ENCODE measurements at places on chromosomes 5 and 9. TPM values are rescaled to one million over a fixed set of nuclear protein-coding genes. Genes with fewer than 3 reads are reported as not detected.

TUSC1 gene
- total RNA-seq, result 4.4 TPM

NR3C1 gene
- total RNA-seq, result 52.6 TPM

DEPDC1B gene
- 22.2 TPM for total RNA-seq

TNPO1 gene
- total RNA-seq, result 169 TPM

RASGRF2 gene
- 4.7 TPM for total RNA-seq

CRHBP gene
- 0.10 TPM for total RNA-seq

WASHC1 gene
- total RNA-seq, result 9.8 TPM

CARTPT gene
- not detected for total RNA-seq

TMEM174 gene
- total RNA-seq, result not detected

GGTA1 gene
- not detected for total RNA-seq

ZNF483 gene
- total RNA-seq, result 4.8 TPM

DNA sequence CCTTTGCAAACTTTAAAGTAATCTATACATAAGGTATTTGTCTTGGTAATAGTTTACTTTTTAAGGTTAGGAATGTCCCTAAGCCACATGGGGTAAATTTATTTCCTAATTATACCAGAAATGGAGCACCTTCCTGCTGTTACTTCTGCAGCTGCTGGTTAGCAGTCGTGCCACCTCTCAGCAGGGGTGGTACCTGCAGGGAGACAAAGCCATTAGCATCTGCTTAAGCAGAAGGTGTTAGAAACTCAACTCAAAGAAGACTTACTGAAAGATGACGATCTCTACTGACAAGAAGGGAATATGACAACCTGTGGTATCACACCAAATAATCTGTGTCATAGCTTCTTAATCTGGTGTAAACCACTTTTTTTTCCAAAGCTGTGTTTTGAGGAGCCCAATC lies 173.7 kb downstream of the BRINP1 start:
- no peaks in the 10 kb centered on the region for H3K4me1 ChIP-seq
- DNase-seq, result no peak
- H3K36me3 ChIP-seq, result no peaks in the 10 kb centered on the region
- H3K4me3 ChIP-seq, result no peak overlapping the region

GRCh38 chr9:125931211-125931610 lies 184.0 kb downstream of the PBX3 start:
- no peaks in the 10 kb centered on the region for H3K27me3 ChIP-seq
- no peak overlapping the region for H3K27ac ChIP-seq
- H3K36me3 ChIP-seq, result peaks cover 2% of the 10 kb centered on the region
- no peaks in the 10 kb centered on the region for H3K4me1 ChIP-seq
- DNase-seq, result no peak
- H3K4me3 ChIP-seq, result no peak overlapping the region

- H3K4me3 ChIP-seq, result no peak overlapping the region
- H3K36me3 ChIP-seq, result no peaks in the 10 kb centered on the region
- no peak for DNase-seq
- no peak overlapping the region for H3K27ac ChIP-seq
Measured at GRCh38 chr5:39201781-39202596, 17.4 kb downstream of the FYB1 start.

GRCh38 chr5:5650242-5650641 lies 227.8 kb downstream of the ICE1 start:
- no peaks in the 10 kb centered on the region for H3K36me3 ChIP-seq
- DNase-seq, result no peak
- H3K27ac ChIP-seq, result no peak overlapping the region
- no peak overlapping the region for H3K4me3 ChIP-seq
- H3K27me3 ChIP-seq, result no peaks in the 10 kb centered on the region

- no peak overlapping the region for H3K27ac ChIP-seq
- H3K4me3 ChIP-seq, result no peak overlapping the region
- no peak for DNase-seq
- H3K27me3 ChIP-seq, result peaks cover 10% of the 10 kb centered on the region
- no peaks in the 10 kb centered on the region for H3K4me1 ChIP-seq
Measured at GRCh38 chr5:1194378-1194777, 7.0 kb upstream of the SLC6A19 start.

DNA sequence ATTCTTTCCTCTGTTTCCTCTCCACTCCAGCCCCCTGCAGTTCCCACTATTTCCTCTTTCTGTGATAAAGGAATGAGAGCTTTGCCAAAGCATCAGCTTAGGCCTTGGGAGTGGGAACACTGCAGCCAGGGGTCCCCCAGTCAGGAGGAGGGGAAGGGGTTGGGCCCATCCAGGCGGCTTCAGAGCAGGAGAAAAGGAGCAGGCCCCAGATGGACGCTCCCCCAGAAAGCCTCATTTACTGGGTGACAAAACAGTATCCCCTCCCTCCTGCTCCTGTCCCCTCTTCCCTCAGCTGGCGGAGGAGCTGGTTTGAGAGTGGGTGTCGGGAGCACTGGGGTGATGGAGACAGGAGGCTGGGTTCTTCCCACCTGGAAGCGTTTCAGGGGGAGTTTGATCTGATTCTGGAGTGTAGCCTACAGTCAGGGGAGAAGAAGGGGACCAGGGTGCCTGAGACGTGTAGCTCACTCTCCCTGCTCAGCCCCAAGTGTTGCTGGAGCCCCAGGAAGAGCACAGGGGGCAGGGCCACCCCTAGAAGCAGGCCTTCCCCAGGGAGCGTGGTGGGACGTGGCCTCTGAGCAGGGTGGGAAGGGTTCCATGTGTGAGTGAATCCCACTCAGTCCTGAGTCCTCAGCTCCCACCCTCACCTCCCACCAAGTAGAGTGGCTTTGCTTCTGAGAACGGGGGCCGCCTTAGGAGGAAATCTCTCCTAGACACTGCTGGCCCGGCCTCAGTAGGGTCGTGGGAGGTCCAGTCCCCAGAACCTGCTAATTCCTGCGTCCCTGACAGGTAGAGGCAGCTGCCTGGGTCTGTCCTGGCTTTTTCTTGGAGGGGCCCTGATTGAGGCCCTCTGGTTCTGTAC lies 173.1 kb downstream of the CACNA1B start:
- DNase-seq, result no peak
- H3K36me3 ChIP-seq, result no peaks in the 10 kb centered on the region
- no peak overlapping the region for H3K27ac ChIP-seq

- H3K4me1 ChIP-seq, result no peaks in the 10 kb centered on the region
- H3K4me3 ChIP-seq, result no peak overlapping the region
- no peak for DNase-seq
- no peak overlapping the region for H3K27ac ChIP-seq
Measured at GRCh38 chr5:147954971-147955370, 48.6 kb upstream of the C5orf46 start.

DNA sequence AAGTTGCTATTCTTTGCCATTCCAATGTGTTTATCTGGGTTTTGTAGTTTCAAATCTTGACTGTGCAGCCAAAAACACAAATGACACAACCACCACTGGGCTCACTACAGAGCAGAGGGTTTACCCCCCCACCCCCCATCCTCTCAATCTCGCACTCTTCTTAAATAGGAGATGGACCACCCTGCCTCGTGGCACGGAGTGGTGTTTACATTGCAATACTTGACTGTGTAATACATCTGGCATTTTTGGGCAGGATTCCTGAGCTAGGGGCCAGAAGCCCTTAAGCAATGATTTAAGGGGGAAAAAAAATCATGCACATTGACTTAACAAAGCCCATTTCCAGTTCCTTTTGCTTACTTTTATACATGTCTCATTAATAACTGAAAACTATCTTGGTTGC lies 19.0 kb downstream of the PTCH1 start:
- H3K36me3 ChIP-seq, result no peaks in the 10 kb centered on the region
- no peak overlapping the region for H3K27ac ChIP-seq
- no peaks in the 10 kb centered on the region for H3K27me3 ChIP-seq
- H3K4me1 ChIP-seq, result no peaks in the 10 kb centered on the region
- no peak for DNase-seq
- no peak overlapping the region for H3K4me3 ChIP-seq

GRCh38 chr9:131395157-131396098 lies 1.5 kb downstream of the PRRC2B start:
- H3K36me3 ChIP-seq, result peaks cover 2% of the 10 kb centered on the region
- H3K27me3 ChIP-seq, result no peaks in the 10 kb centered on the region
- H3K4me3 ChIP-seq, result peak overlapping the region; percentile 85
- peaks cover 29% of the 10 kb centered on the region for H3K4me1 ChIP-seq
- peak overlapping the region; percentile 90 for H3K27ac ChIP-seq
- no peak for DNase-seq

DNA sequence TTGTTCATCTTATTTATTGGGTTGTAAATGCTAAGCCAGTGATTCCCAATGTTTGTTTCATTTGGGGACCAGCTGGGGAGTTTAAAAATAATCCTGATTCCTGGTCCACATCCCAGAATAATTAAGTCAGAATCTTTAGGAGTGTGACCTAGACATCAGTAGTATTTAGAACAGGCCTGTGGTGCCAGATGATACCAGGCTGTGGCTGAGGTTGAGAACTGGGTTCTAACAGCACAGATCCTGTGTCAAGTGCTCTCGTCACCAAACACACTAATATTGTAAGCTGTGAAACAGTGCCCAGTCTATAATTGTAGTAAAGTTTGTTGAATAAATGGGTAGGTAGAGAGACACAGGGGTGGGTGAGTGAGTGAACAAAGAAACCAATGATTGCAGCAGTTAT lies 172.1 kb upstream of the PPP1R2B start:
- DNase-seq, result no peak
- no peaks in the 10 kb centered on the region for H3K36me3 ChIP-seq
- H3K4me1 ChIP-seq, result no peaks in the 10 kb centered on the region
- H3K27ac ChIP-seq, result no peak overlapping the region
- H3K4me3 ChIP-seq, result no peak overlapping the region

DNA sequence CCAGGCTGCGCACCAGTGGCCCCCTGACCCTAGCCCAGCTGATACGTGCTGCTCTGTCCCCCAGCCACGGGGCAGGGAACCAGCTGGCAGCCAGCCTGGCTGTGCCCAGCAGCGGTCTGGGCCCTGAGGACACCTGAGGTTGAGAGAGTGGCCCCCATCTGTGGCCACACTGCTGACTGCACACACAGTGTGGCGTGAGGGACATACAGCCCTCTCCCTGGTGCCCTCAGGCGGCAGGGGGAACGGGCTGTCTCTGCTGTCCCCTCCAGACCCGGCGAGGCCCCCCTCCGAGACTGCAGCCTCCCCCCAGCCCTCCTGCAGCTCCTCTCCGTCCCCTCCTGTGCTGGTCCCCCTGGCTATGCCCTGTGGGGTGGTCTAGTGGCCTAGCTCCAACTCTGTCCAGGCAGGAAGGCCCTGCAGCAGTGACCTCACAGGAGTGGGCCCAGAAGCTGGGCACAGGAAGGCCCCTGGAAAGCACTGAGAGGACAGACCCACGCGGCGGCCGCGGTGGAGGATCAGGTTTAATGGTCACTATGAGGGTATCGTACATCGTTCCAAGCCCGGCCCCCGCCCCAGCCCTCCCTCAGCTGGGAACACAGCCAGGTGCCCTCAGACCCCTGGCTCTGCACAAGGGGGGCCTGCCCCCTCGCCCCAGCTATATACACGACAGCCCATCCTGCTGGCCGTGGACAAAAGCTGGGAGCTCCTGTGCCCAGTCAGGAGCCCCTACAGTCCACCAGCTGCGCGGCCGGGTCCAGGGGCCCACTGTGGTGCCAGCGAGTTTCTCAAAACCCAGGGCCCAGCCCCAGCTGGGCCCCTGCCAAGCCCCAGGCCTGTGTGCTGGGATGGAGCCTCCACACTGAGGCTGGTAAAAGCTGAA lies 6.8 kb upstream of the ENTPD8 start:
- no peak overlapping the region for H3K4me3 ChIP-seq
- no peaks in the 10 kb centered on the region for H3K36me3 ChIP-seq
- peaks cover 9% of the 10 kb centered on the region for H3K4me1 ChIP-seq
- DNase-seq, result no peak

- peaks cover 4% of the 10 kb centered on the region for H3K4me1 ChIP-seq
- peaks cover 5% of the 10 kb centered on the region for H3K36me3 ChIP-seq
- H3K27ac ChIP-seq, result no peak overlapping the region
- DNase-seq, result no peak
- H3K27me3 ChIP-seq, result no peaks in the 10 kb centered on the region
Measured at GRCh38 chr5:142897328-142897727, 127.2 kb downstream of the ARHGAP26 start.

DNA sequence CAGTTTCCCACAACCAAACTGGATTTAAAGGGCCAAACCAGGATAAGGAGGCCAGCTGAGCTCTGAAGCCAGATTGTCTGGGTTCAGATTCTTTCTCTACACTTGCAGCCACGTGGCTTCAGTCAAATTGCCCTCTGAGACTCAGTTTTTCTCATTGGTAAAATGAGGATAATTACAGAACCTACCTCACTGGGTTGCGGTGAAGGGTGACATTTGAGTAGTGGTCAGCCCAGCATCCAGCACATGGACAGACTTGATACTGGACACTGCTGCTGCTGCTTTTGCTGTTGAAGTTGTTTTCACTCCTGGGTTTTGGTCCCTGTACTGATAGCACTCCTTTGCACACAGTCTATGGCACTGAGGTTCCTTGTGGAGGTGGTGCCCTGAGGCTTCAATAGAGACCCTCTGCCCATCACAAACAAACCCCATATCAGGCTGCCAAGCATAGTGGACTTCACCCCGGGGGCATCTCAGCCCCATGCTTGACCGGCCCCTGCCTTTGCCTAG lies 25.7 kb upstream of the CDKN2AIPNL start:
- no peaks in the 10 kb centered on the region for H3K36me3 ChIP-seq
- H3K4me3 ChIP-seq, result no peak overlapping the region
- peak overlapping the region; percentile 8 for H3K27ac ChIP-seq
- H3K4me1 ChIP-seq, result peaks cover 29% of the 10 kb centered on the region

DNA sequence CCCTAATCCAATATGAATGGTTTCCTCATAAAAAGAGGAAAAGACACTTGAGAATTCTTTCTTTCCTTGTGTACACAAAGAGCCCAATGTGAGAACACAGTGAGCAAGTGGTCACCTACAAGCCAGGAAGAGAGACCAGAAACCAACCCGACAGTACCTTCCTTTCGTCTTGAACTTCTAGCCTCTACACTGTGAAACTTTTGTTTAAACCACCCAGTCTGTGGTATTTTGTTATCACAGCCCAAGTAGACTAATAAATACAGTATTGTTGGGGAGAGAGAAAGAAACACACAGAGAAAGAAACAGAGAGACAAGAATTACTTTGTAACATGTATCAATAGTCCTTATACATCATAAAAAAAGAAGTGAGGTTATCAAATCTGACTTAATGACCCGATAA lies 37.2 kb downstream of the CENPK start:
- no peak overlapping the region for H3K4me3 ChIP-seq
- no peak overlapping the region for H3K27ac ChIP-seq
- no peaks in the 10 kb centered on the region for H3K4me1 ChIP-seq
- H3K36me3 ChIP-seq, result peaks cover 2% of the 10 kb centered on the region

DNA sequence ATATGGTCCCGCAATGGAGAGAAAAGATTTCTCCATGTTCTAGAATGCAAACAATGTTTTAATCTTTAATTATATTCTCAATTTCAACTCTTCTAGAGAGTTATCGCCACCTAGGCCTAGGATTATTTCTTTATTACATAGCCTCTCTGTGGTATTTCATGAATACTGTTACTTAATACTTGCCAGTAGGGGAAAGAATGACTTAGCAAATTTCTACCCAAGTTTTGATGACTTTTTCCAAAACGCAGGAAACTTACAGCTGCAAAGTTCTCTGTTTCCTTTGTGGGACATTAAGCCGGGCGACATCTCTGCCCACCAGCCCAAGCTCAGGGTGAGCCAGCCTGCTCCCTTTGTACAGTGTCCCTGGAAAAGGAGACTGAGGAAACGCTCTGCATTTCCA lies 73.8 kb downstream of the MED27 start:
- no peak for DNase-seq
- H3K4me1 ChIP-seq, result peaks cover 24% of the 10 kb centered on the region
- H3K27ac ChIP-seq, result no peak overlapping the region
- H3K36me3 ChIP-seq, result no peaks in the 10 kb centered on the region
- no peak overlapping the region for H3K4me3 ChIP-seq
